ENCODE measurements at places on chromosomes 6 and 20.

GRCh38 chr6:84242265-84242664, 14.8 kb upstream of the CEP162 start:
- DNase-seq: no peak

DNA sequence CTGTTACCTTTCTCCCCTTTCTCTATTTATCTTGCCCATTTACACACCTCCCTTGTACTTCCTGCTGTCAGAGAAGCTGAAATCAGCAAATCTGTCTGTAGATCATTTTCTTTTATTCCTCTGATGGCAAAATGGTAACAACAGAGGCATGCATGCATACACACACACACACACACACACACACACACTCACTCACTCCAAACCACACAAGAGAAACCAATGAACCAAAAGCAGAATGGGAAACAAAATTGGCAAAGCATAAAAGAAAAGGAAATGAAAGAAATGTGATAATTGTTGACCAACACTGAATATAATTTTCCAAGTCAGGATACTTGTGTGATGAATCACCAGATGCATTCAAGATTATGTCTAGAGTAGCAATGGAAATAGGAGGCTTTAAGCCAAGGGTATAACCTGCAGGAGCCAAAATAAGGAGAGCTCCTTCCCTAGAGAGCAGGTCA, 172.4 kb downstream of the PLCB4 start:
- DNase-seq: peak; percentile 85

DNA sequence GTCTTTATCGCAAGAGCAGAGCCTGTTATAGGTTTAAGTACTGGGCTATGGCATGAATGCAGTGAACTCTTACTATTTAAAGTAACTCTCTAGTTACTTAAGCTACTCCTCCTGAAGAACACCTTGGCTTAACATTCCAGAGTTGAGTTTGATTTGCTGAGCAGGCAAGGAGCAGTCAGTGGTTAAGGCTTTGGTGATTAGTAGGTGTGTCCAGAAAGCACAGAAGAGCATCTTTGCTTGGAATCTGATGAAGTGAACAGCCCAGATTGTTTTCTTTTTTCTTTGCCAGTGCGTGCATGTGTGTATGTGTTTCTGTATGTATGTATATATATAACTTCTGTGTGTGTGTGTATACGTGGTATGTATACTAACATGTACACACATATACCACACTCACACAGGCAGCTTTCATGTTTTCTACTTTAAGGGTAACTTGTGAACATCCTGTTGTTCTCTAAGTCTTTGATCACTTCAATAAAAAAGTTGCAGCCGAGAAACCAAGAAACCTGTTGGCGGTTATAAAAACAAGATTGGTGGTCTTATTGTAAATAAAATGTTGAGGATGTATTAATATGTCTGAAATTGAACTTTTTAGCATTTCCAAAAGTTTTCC, 56.2 kb upstream of the TULP4 start:
- DNase-seq: no peak

DNA sequence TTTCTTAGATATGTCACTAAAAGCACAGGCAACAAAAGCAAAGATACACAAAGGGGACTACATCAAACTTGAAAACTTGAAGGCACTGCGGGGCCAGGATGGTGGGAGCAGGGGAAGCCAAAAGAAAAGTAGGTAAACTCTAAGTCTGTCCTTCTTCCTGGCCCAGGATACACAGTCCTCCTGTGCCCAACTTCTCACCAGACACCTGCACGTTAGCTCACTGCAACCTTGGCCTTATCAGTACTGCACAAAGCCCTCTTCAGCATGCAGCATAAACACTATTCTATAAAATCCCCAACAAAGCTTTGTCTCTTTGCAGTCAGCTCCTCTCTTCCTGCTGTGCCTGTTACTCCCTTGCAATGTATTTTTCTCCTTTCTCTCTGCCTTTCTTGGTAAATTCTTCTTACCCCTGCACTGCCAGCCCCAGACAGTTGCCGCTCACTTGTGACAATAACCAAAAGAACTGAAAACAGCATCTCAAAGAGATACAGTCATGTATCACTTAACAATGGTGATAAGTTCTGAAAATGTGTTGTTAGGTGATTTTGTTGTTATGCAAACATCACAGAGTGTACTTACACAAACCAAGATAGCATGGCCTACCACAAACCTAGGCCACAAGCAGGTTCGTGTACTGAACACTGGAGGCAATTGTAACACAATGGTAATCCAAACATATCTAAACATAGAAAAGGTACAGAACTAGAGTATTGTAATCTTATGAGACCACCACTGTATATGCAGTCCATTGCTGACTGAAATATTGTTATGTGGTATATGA, 51.2 kb downstream of the NINL start:
- DNase-seq: no peak

GRCh38 chr6:136090929-136091328, 159.2 kb downstream of the MTFR2 start:
- no peak for DNase-seq

- DNase-seq: peak; percentile 82
Measured at GRCh38 chr6:124487623-124488431, 474.4 kb upstream of the RNF217 start.

GRCh38 chr6:12537389-12537788, 179.2 kb upstream of the PHACTR1 start:
- DNase-seq: no peak

DNA sequence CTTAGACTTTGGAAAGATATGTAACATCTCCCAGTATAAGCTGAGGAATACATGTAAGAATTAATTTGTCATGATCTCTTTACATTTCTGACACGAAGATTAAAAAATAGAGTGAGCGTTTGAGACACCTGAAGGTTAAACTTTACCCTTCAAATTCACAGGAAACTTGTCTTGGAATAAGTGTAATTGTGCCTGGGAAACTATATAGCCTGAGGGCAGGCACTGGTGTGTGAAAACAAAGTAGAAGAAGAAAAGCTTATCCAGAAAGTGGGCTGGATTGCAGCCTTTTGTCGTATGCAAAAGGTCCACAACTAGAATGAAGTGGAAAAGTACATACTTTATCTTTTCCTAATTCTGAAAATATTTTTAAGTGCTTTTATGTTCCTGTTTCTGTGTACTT, 275.7 kb upstream of the TCF21 start:
- DNase-seq: no peak

- DNase-seq: no peak
Measured at GRCh38 chr6:108874470-108875160, 26.4 kb downstream of the ARMC2 start.

DNA sequence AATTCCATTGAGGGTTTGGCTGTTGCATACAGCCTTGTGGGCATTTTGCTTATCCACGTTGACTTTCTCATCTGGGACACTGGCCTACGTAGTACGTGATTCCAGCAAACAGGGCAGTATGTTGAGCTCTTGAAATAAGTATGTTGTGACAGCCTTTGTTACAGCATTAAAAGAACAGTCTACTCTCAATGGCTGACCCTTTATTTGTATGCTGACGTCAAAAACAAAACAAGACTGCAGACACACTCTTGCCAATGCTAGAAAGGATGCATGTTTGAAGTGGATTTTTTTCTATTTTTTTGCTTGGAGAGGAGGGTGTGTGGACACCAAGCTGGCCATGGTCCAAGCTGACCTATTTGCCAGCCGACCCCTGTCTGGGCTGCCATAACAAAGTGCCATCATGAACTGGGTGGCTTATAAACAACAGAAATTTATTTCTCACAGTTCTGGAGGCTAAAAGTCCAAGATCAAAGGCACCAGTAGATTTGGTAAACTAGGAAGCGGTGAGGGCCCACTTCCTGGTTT, 10.8 kb upstream of the SNHG17 start:
- no peak for DNase-seq

GRCh38 chr20:62064770-62065673, 659 bp downstream of the TAF4 start:
- no peak for DNase-seq

DNA sequence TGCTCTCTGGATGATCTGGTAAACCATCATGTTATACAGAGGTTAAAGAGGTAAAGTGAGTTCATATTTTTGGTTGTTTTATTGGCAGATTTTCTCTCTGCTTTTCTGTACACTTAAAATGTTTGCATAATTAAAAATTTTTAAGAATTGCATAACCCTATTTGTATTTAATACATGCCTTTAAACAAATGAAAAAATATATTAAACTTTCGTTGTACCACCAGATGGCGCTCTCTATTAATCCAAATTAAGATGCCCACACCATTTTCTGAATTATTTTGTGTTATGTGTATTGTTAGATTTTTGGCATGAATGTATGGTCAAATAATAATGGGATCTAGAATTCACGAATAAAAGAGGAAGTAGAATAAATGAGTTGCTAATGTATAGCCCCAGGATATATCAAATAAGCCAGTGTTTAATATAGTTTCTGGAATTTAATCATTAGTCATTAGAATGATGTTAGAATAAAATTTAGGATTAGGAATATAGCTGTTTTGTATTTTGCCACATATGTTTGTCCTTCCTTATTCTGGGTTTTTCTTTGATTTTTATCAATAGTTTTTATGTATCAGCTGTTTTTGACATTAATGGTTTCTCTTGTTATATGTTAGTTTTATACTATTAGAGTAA, 38.9 kb downstream of the SMAP1 start:
- DNase-seq: peak; percentile 43
